Gastroesophageal sphincter (tissue), 4 donors: ENCODE measurements at places on chromosomes 11 and 22. TPM values are rescaled to one million over a fixed set of nuclear protein-coding genes. Genes with fewer than 3 reads are reported as not detected.

DNA sequence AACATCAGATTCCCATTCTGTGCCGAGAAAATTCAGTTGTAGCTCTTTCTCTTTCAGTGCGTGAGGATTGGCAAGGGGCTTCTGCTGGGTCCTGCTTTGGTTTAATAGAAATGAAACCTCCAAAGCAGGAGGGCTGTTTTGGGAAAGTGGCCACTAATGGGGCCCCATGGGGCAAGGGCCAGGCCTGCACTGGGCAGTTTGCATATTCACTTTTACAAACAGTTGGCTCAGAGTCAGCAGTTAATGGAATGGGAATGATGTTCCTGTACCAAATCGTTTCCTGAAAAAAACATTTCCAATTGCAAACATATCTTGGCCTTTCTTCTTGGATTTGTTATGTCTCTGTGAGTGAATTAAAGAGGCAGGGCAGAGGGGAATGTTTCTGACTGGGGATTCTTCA is 92.1 kb downstream of the PARVA start:
- ATAC-seq: peak; percentile 67

The TIGD3 gene
- total RNA-seq: 0.67 TPM

The FREY1 gene
- total RNA-seq: 0.54 TPM

- no peak for ATAC-seq
Observed at GRCh38 chr11:72673284-72673942, 809 bp downstream of the PDE2A start.

DNA sequence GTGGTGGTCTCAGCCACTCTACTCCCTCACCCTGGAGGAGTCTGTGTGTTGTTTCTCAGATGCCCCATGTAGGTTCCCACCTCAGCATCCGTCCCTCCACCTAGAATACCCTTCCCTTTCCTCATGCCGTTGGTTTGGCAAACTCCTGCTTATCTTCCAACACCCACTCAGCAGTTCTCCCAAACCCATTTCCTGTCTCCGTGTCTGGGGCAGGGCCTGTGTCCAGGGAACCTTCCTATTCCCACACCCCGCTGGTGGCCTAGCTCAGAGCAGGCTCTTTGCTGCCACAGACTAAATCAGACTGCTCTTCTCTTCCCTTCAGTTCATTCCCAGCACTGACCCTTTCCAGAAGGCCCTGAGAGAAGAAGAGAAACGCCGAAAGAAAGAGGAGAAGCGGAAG is 7.5 kb upstream of the SREBF2 start:
- no peak for ATAC-seq

The LGALS12 gene
- total RNA-seq: 0.47 TPM

DNA sequence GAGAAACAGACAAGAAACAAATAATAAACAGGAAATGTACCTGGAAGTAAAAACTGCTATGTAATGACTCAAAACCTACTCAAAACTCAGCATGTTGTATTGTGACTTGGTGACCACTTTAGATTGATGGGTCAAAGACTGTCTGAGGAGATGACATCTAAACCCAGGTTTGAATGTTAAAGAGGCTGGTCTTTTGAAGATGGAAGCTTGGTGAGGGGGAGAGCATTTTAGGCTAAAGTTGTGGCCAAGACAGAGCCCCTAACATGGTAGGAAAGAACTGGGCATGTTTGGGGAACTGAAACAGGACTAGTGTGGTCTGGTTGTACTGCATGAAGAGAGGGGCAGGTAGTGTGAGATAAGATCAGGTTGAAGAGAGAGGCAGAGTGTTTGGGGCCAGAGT is 85.3 kb upstream of the MYO18B start:
- ATAC-seq: no peak

The CBL gene
- total RNA-seq: 23.8 TPM

- ATAC-seq: no peak
Observed at GRCh38 chr11:12625438-12626071, 48.7 kb upstream of the TEAD1 start.

The GSTT2B gene
- 10.8 TPM for total RNA-seq
